RCC 7860 (cell line): ENCODE measurements at places on chromosomes 16 and 17.

- peak; percentile 83 for DNase-seq
These were observed 297.1 kb upstream of the MAF start for GRCh38 chr16:79897453-79898146.

DNA sequence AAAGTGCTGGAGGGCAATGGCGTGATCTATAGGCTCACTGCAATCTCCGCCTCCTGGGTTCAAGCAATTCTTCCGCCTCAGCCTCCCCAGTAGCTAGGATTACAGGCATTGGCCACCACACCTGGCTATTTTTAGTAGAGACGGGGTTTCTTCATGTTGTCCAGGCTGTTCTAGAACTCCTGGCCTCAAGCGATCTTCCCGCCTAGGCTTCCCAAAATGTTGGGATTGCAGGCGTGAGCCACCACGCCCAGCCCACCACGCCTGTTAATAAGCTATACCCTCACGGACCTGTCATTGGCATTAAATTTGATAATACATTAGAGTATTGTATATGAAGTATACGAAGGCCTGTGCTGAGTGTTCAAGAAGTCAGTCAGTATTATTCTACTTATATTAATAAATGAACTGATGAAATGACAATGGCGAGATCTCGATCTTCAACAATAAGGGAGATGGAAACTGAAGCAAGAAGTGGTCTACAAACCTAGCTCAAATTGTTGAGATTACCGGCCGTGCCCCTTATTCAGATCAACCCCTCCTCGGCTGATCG is 818 bp upstream of the BCAS3 start:
- no peak for DNase-seq

DNA sequence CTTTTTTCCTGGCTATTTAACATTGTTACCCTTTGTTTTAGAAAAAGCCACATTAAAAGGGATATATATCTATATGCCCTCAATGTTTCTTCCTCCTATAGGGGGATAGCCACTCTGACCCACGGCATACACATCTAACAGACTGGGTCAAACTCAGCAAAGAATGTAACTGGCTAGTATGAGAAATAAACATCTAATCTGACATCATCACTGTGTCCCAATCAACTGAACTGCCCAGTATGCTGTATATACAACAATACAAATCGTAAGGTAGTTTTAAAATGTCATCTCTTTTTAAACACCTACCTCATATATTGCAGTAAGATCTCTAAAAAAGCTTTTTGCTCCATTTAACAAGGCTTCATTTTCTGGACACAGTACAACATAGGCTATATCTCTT is 39.9 kb upstream of the INTS2 start:
- no peak for DNase-seq

DNA sequence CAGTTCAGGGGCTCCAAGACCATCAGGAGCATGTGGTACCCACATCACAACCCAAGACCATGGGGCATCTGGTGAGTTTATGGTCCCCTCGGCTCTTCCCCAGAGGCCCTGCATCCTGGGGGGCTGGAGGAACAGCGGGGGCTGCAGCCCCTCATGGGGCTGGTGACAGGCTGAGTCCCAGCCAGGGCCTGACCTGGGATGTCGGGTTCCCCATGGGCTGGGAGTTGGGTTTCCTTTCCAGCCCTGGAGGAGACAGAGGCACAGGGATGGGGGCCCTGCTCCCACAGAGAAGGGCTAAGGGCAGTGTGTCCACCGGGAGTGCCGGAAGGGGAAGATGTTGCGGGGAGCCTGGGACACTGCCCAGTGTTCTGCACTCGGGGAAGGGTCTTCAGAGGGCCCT is 82.4 kb downstream of the GOSR1 start:
- no peak for DNase-seq

- DNase-seq = no peak
These were observed 4.1 kb downstream of the SNRNP25 start for GRCh38 chr16:57711-58110.

DNA sequence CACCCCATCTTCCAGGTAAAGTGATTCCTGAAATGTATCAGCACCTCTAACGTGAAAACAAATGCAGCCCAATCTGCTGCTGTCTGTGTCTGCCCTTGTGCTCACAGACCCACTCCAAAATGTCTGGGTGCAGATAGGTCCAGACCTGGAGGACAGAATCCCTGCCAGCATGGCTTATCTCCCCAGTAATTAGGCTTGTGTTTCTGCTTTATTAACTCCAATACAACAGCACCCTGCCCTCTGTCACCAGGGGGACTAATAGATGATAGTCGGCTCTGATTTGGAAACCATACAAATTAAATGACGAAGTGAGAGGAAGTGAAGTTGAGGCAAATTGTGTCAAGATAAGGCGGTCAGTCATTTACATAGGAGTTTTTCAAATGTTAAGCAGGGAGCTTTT is 608.3 kb upstream of the SALL1 start:
- no peak for DNase-seq

DNA sequence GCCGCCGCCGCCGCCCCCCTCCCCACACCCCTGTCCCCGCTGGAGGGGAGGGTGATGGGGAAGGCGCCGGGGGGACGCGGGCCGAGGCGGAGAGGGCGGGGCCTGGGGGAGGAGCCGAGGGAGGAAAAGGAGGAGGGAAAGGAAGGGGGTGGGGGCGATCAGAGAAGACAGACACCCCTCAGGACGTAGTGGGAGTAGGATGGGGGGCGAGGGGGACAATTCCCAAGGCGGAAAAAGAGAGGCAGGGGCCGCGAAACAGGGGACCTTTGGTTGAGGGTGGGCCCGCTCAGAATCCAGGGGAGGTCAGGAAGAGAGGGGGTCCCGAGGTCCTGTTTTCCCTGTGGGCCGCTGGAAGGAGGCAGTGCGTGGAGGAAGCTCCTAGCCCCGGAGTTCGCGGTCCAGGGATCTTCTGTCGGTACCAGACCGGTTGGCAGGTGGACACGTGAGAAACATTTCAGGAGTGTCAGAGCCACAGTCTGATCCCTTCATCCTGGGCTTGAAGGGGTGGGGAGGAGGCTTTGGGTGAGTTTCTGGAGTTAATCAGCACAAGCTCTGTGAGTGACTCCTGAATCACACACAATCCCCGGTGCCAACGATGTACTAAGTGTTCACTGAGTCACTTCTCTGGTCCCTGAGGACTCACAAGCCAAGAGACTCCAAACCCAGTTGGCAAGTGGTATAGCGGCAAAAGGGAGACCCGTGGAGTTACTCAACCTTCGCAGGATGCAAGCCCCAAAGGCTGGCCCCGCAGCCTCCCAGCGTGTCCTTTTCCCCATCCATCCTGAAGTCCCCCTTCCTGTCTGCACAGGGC is at the start of gene XYLT1:
Gene XYLT1, minus strand, starts transcription at position 53 of the 811 bp plus-strand sequence. CDS start 164 bp downstream, outside the sequence.
- DNase-seq = peak; percentile 16

GRCh38 chr17:47872019-47872650 is 21.2 kb upstream of the SP6 start:
- no peak for DNase-seq

GRCh38 chr16:20247076-20247475 is 80.2 kb downstream of the GP2 start:
- no peak for DNase-seq

DNA sequence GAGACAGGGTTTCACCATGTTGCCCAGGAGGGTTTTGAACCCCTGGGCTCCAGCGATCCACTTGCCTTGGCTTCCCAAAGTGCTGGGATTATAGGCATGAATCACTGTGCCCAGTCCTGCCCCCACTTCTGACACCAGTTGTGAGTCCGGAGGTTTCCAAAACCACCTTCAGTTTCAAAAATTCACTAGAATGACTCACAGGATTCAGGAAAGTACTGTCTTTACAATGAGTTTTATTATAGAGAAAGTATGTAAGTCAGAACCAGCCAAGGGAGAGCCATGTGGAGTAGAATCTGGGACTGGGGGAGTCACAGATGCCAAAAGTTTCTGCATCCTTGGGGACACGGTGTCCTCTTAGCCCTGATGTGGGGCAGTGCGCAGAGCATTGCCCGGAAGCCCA is 55.1 kb downstream of the PLD6 start:
- DNase-seq = peak; percentile 85

DNA sequence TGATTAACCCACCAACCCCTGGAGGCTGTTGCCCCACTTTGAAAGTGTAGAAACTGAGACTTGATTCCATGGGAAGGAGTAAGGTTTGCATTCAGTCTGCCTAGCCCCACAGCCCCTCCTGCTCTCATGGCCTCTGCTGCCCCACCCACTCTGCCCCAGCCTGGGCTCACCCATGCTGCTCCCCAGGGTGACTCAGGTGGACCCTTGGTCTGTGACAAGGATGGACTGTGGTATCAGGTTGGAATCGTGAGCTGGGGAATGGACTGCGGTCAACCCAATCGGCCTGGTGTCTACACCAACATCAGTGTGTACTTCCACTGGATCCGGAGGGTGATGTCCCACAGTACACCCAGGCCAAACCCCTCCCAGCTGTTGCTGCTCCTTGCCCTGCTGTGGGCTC is 6.5 kb downstream of the PRSS41 start:
- DNase-seq = no peak

GRCh38 chr16:69787883-69788282 is 25.8 kb downstream of the WWP2 start:
- no peak for DNase-seq

DNA sequence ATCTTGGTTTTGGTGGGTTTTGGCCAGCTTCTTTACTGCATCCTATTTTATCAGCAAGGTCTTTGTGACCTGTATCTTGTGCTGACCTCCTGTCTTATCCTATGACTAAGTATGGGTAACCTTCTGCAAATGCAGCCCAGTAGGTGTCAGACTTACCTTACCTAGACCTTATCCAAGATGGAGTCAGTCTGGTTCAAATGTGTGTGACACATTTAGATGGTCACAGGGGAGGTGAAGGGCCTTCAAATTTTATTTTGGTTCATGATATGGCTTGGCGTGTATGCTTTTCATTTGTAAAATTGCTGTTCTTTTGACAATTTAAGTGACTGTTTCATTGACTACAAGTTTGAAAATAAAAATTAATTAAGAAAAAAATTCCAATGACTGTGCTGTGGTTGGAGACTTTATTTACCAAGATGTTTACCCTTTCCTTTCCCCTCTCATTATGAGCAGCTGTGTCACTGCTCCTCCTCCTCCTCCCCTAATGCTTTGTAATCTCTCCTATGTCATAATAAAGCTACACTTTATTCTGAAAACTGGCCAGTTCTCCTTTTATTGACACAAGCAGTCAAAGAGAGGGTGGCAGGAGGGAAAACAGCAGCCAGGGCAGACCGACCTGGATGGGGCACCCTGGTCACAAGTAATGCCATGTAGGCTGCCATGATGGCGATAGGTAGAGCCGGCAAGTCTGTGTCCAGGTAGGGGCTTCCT is 49.4 kb downstream of the TNFRSF13B start:
- DNase-seq = peak; percentile 11

GRCh38 chr17:34301986-34302385 is 16.4 kb downstream of the CCL11 start:
- DNase-seq = no peak

- DNase-seq = no peak
These were observed 2.6 kb downstream of the HOXB3 start for GRCh38 chr17:48587276-48588073.

- DNase-seq = no peak
These were observed 41.7 kb downstream of the PIPOX start for GRCh38 chr17:29084541-29085146.

GRCh38 chr17:52673791-52674190 is 515.3 kb upstream of the CA10 start:
- peak; percentile 74 for DNase-seq

- no peak for DNase-seq
These were observed 49.0 kb upstream of the AKAP1 start for GRCh38 chr17:57035971-57036481.

GRCh38 chr17:66420961-66421371 is 118.6 kb downstream of the PRKCA start:
- peak; percentile 59 for DNase-seq

- DNase-seq = no peak
These were observed 6.2 kb upstream of the CENPT start for GRCh38 chr16:67853670-67854069.

DNA sequence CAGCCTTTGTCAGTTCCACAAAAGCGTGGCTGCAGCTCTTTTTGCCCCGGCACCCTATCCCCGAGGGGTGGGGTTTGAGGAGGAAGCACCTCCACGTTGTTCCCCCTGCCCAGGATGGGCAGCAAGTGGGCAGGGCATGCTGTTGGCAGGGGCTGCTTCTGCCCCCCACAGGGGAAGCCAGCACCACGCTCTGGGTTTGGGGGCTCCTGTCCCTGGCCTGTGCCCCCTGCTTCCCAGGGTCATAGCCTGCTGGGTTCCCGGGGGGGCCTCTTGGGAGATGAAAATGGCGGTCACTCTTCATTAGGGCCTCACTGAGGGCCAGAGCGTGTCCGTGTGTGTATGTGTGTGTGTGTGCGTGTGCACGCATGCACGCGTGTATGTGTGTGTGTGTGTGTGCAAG is 22.8 kb downstream of the LASP1 start:
- DNase-seq = no peak

- no peak for DNase-seq
These were observed 542 bp downstream of the GUCY2D start for GRCh38 chr17:8002721-8003593.

- no peak for DNase-seq
These were observed 5.2 kb downstream of the ASGR1 start for GRCh38 chr17:7173687-7174602.

DNA sequence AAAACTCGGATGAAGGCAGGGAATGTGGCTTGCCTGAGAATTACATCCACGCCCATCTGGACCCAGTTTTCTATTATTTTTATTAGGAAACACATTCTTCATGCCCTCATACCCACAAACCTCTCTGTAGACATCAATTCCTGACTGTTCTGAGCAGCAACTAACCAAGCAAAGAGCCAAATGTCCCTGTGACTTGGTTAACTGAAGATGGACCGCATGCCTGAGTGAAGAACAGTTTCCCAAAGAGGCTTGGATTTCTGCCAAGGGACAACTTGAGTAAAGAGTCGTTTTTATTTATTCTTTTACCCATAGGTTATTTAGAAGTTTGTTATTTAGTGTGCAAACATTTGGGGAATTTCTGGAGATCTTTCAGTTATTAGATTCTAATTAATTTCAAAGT is 259.8 kb downstream of the GRIN2A start:
- no peak for DNase-seq

DNA sequence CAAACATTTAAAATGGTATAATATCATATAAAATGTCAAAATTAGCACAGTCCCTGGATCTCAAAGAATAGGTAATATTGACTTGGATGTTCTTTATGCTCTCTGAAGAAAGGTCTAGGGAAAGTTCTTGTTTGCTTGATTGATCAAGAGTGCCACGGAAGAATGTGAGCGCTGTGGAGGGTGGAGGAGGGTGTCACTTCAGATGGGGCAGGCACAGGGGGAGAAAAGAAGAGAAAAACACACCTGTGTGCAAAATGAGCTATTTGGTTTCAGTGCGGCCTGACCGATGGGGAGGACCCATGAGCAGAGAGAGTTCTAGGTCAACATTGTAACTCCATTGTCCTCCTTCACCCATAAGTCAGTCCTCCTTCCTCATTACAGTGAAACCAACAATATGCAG is 8.8 kb upstream of the VPS4A start:
- no peak for DNase-seq

DNA sequence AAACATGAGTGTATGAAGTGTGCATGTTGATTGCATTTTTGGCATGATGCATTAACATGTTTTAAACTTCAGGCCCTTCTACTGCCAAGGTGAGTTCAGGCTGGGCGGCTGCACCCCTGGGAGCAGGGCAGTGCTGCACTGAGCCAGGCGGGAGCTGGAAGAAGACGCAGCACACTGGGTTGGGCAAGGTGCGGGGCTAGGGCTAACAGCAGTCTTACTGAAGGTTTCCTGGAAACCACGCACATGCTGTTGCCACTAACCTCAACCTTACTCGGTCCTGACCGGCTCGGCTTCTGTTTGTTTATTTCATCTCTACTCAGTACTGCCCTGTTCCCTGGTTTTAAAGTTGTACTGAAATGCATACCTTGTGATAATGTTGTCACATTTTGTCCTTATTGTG is 61.0 kb downstream of the MAP2K4 start:
- no peak for DNase-seq
